ENCODE measurements at places on chromosomes 3 and 15.

- DNase-seq = no peak
Measured at GRCh38 chr15:77402740-77403379, 17.0 kb downstream of the PEAK1 start.

- no peak for DNase-seq
Measured at GRCh38 chr3:187593451-187593850, 76.7 kb downstream of the SST start.

GRCh38 chr15:51536965-51537574 lies 85.5 kb downstream of the DMXL2 start:
- DNase-seq = no peak

- no peak for DNase-seq
Measured at GRCh38 chr3:18579661-18580060, 154.5 kb upstream of the SATB1 start.

- DNase-seq = no peak
Measured at GRCh38 chr3:81029861-81030260, 731.6 kb downstream of the GBE1 start.

GRCh38 chr15:29938361-29939335 lies 116.4 kb upstream of the TJP1 start:
- no peak for DNase-seq

Measured in activated effector memory CD4-positive, alpha-beta T cell treated with anti-CD3 and anti-CD28 coated beads, Interleukin-2, amount 50 U/mL, for 16 hours (primary cell).